ENCODE measurements at places on chromosomes 4 and X. TPM values are rescaled to one million over a fixed set of nuclear protein-coding genes. Genes with fewer than 3 reads are reported as not detected.

DNA sequence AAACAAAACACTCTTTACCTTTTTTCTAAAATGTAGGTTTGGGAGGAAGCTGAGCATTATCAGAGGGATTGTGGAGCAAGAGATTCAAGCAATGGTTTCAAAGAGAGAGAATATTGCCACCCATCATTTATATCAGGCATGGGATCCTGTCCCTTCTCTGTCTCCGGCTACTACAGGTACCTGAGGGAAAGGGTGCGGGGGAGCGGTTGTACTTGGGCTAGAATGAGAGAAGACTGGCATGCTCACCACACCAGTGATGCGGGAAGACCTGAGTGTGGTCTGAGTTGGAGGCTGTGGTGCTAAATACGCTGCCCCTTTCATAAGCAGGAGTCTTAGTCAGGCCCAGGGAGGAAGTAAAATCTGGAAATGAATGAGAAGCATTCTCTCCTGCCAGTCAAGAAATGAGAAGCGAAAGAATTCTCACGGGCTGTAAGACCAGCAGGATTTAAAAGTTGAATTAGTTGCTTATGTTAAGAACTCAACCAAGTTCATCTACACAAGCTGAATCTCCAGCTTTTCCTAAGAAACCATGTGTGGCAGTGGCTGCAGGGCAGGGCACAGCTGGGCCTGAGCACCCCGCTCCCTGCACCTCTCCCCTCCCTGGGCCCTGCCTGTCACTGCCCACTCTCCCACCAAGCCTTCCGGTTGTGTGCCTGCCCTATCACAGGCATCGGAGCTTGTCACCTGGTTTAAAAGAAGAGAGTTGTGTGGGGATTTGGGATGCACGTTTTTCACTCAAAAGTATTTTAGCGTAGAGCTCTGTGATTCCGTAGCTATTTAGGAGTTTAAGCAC lies 24.8 kb upstream of the MSANTD1 start:
- no peak overlapping the region for H3K27ac ChIP-seq
- H3K27me3 ChIP-seq, result no peaks in the 10 kb centered on the region
- H3K36me3 ChIP-seq, result peaks cover 36% of the 10 kb centered on the region
- no peak for DNase-seq
- H3K4me1 ChIP-seq, result no peaks in the 10 kb centered on the region

DNA sequence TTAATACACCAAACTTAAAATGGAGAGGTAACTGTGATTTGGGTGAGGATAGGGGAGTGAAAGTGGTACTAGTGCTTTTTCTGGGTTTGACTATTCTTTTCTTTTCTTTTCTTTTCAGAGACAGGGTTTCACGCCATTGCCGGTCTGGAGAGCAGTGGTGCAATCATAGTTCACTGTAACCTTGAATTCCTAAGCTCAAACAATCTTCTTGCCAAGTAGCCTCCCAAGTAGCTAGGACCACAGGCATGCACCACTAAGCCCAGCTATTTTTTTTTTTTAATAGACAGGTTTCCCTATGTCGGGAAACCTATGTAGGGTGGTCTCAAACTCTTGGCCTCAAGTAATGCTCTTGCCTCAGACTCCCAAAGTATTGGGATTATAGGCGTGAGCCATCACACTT lies 3.0 kb upstream of the ARMCX4 start:
- H3K27ac ChIP-seq, result no peak overlapping the region
- no peak overlapping the region for H3K4me3 ChIP-seq
- no peaks in the 10 kb centered on the region for H3K27me3 ChIP-seq
- no peak for DNase-seq
- no peaks in the 10 kb centered on the region for H3K36me3 ChIP-seq

- no peaks in the 10 kb centered on the region for H3K4me1 ChIP-seq
- no peaks in the 10 kb centered on the region for H3K36me3 ChIP-seq
- H3K27me3 ChIP-seq, result no peaks in the 10 kb centered on the region
- H3K27ac ChIP-seq, result no peak overlapping the region
Measured at GRCh38 chr4:74800310-74800709, 6.0 kb upstream of the BTC start.

DNA sequence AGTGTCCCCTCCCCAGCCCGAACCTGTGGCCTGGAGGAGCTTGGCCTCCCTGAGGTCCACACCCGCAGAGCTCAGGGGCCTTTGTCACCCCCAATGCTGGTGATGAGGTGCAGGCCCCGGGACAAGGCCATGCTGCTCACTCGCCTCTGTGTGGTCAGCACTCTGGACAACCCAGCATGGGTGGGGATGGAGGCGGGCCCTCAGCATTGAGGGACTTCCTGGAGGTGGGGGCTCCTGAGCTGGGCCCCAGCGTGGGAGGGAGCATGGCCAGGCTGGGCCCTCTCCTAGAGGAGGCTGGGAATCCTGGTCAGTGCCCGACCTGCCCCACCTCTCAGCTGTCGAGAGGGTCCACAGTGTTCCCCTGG lies 30.6 kb downstream of the TACC3 start:
- H3K36me3 ChIP-seq, result no peaks in the 10 kb centered on the region
- no peak overlapping the region for H3K4me3 ChIP-seq
- no peaks in the 10 kb centered on the region for H3K27me3 ChIP-seq
- H3K27ac ChIP-seq, result no peak overlapping the region
- H3K4me1 ChIP-seq, result no peaks in the 10 kb centered on the region

DNA sequence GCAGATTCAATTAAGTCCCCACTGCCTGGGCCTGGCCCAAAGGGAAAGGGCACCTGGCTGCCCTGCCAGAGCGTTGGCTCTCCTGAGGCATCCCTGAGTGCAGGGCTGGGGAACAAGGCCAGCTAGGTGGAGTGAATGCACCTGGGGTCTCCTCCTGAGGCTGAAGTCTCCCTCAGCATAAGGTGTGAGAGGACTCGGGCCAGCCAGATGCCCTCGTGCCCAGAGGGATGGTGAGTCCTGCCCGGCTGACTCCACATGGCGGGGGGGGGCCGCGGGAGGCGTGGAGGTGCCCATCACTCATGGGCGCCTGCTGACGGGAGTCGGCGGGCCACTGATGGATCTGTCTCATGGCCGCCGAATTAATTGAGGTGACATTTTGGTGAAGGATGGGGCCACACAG lies 87.8 kb downstream of the GATB start:
- peaks cover 10% of the 10 kb centered on the region for H3K4me1 ChIP-seq
- H3K36me3 ChIP-seq, result no peaks in the 10 kb centered on the region
- no peak overlapping the region for H3K27ac ChIP-seq

DNA sequence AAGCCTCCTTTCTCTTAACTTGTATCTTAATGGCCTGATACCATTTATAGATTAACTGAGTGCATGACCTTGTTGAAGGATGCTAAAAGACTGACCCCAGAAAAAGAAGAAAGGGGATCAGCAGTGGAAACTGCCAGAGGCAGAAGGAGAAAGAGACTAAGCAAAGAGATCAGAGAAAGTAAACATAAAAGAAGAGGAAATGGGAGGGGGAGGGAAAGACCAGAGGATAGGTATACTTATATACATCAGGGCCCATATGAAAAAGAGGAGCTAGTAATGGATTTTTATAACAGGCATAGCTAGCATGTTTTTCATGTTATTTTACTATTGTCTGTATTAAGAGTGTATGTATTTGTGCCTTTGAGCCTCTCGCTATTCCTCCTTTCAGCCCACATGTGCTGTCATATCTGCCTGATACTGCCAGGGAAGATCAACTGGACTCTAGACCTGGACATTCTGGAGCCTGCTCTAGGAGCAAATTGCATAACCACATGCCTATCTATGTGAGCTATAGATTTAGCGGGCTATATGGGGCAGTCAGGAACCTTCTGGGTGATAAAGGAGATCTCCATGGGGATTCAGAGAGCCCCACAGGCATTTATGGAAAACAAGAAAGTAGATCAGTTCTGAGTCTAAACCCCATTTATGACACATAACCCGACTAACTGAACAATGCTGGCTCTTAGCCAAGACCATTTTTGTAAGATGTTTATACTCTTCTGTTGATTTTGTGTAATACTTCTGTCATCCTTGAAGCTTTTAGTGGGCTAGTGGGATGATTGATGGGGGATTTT lies 13.4 kb upstream of the SNX12 start:
- H3K27ac ChIP-seq, result no peak overlapping the region
- H3K4me1 ChIP-seq, result no peaks in the 10 kb centered on the region
- no peak overlapping the region for H3K4me3 ChIP-seq

DNA sequence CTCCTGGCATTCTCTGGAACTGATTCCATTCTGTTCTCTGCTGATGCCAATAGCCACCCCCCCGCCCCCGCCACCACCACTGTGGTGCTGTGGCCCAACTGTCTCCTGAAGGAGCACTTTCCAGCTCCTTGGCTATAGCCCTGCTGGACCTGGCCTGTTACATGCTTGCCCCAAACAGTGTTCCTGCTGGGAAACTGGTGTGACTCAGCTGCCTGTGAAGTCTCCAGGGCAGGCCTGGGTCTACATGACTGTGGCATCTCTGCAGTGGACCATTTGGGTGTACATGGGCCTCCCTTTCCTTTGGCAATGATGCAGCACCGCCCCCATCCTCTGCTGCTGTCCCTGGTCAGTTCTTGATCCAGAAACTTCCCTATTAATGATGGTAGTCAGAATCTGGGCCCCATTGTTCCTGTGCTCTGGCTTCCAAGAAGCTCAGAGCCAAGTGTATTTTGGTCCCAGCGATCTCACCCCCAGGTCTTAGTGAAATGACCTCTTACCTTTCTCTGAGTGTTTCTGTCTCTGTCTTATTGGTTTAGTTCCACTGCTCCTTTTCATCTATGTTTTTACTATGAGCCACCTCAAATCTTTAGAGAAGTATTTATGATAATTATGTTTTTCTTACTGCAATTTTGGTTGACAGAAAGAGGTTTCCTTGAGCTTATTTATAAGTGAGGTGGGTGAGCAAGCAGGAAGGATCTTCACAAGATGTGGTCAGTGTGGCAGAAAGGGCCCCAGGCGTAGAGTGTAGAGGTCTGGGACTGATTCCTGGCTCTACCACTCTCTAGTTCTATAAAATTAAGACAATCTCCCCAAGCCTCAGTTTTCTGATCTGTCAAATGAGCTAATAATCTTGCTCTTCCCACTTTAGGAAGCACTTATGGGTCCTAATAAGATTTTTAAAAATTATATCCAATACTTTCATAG lies 210.7 kb upstream of the EOLA2 start:
- no peaks in the 10 kb centered on the region for H3K36me3 ChIP-seq
- H3K27me3 ChIP-seq, result no peaks in the 10 kb centered on the region
- no peak overlapping the region for H3K4me3 ChIP-seq
- peaks cover 28% of the 10 kb centered on the region for H3K4me1 ChIP-seq
- DNase-seq, result no peak

- no peaks in the 10 kb centered on the region for H3K27me3 ChIP-seq
- no peaks in the 10 kb centered on the region for H3K36me3 ChIP-seq
- no peaks in the 10 kb centered on the region for H3K4me1 ChIP-seq
- DNase-seq, result no peak
- H3K27ac ChIP-seq, result no peak overlapping the region
Measured at GRCh38 chr4:70651864-70652506, 14.3 kb downstream of the JCHAIN start.

DNA sequence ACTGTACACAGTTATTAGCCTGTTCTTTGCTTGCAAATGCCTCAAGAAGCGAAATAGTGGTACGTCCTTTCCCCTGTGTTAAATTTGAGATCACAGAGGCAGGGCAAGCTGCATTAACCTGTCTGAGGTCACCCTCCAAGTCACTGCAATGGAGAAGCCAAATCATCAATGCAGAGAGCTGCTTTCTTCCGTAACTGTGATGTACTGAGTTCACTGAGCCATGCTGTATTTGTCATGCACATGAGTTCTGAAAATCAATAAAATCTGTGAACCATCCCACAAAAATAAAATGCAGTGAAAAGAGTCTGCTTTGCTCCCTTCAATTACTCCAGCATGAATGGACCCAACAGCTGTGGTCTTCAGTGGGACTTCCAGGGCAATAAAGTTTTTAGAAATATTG lies 393.5 kb downstream of the KCNIP4 start:
- no peak overlapping the region for H3K4me3 ChIP-seq
- H3K4me1 ChIP-seq, result no peaks in the 10 kb centered on the region
- H3K27me3 ChIP-seq, result no peaks in the 10 kb centered on the region
- H3K27ac ChIP-seq, result no peak overlapping the region
- DNase-seq, result no peak
- H3K36me3 ChIP-seq, result no peaks in the 10 kb centered on the region

The PDE6B gene
- 1.8 TPM for total RNA-seq

The CT45A5 gene
- not detected for total RNA-seq

All from thoracic aorta (tissue), 2 donors.